ENCODE measurements at places on chromosomes 3 and 15. TPM values are rescaled to one million over a fixed set of nuclear protein-coding genes. Genes with fewer than 3 reads are reported as not detected.

DNA sequence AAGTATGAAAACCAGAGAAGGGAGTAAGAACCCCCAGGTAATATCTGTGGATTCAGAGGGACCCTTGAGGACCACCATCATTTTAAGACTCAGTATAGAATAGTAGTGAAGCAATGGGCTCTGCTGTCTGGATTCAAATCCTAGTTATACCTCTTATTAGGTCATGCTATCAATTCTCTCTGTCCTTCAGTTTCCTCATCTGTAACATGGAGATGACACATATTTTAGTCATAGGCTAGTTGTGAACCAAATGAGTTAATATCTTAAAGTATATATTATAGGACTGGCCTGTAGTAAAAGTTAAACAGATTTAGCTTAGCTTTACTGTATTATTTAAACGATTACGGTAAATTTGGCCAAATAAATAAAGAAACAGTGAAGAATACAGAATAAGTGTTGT lies 177.3 kb upstream of the GOLIM4 start:
- no peak for DNase-seq

Gene HIGD2B
- not detected for total RNA-seq

Gene EPHB1
- 1.6 TPM for total RNA-seq

Gene HAPLN3
- 2.9 TPM for total RNA-seq

DNA sequence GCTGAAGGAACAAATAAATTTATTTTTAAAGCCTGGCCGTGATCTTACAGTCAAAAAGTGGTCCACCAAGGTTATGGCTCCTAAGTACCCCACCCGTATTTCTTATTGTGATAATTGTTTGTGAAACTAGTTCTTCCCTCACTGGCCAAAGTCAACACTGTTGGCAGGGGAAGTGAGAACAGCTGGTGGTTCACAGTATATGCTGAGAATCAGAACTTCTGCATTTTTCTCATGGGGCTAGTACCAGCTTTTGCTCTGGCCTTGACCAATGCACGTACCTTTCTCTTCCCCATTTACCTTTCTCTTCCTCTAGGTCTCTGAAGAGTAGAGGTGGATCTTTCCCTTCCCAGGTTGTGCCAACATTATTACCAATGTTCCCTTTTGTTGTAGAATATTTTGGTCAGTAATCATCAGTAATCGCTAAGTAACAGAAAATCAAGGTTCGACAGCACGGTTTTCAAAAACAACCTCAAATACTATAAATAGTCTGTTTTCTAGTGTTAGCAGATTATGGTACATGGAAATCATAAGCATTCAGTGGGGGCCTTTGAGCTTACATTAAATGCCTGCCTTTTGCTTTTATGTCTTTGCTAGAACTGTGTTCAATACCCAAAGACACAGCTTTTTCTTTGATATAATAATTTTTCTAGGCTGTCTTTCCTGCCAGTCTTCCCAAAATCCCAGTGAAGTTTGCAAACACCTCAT lies 268.0 kb downstream of the LPP start:
- DNase-seq: peak; percentile 38

- no peak for DNase-seq
Observed at GRCh38 chr3:134180761-134181160, 69.9 kb downstream of the RYK start.

Gene INAFM2
- total RNA-seq: 19.9 TPM

DNA sequence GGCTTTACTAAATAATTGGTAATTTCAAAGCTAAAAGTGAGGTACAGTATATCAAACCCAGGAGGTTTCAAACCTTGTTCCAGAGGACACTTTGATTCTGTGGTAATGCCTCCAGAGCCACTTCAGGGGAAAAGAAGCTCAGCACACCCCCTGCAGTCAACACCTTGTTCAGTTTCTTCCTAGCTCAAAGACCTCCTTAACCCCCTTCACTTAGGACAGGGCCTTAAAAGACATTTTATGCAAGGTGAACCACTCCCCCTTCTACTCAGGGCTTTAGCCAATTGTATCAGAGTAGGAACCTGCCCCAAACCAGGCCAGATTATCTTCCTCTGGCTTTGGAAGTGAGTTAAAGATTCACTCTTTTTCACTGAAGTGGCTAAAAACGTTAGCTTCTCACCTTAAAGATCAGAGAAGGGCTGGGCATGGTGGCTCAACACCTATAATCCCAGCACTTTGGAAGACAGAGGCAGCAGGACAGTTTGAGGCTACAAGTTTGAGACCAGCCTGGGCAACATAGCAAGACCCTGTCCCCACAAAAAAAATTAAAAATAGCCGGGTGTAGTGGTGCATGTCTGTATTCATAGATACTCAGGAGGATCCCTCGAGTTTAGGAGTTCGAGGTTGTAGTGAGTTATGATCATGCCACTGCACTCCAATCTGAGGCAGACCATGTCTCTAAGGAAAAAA lies 3.4 kb downstream of the DENND6A start:
- no peak for DNase-seq

Gene GNAT1
- total RNA-seq: not detected

- DNase-seq: peak; percentile 88
Observed at GRCh38 chr15:52677593-52678467, 1.4 kb downstream of the ATOSA start.

DNA sequence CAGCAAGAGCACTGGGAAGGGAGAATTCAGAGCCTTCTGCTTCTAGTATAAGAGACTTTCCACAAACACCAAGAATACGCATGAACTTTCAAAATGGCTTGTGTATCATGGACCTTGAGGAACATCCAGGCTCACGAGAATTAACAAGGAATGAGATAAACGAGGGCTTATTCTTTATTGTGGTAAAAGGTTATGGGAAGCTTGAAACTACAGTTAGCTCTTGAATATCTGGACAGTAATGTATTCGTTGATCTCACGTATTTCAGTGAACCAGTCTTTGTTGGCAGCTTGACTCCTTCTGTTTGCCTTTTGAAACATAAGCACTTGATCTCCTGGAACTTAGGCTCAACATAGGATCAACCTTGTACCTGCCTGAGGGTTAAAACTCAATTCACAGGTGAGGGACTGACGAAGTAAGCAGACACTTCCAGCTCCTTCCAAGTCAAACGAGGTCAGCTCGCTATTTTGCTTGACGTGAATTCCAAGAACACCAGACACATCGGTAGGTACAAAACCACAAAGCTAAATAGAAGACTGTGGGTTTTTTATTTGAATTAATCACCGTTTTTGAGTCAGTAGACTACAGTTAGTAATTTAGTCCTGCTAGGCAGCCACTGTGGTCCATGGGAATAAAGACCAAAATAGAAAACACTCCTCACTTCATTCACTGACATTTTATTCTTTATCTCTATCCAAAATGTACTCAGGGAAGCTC lies 30.8 kb downstream of the GALNT15 start:
- DNase-seq: peak; percentile 75

- DNase-seq: peak; percentile 96
Observed at GRCh38 chr3:11159421-11159904, 5.2 kb downstream of the HRH1 start.

Gene C3orf22
- not detected for total RNA-seq

Gene LEKR1
- 0.32 TPM for total RNA-seq

- no peak for DNase-seq
Observed at GRCh38 chr3:140370686-140371085, 307.2 kb upstream of the TRIM42 start.

Gene GCSAM
- not detected for total RNA-seq

DNA sequence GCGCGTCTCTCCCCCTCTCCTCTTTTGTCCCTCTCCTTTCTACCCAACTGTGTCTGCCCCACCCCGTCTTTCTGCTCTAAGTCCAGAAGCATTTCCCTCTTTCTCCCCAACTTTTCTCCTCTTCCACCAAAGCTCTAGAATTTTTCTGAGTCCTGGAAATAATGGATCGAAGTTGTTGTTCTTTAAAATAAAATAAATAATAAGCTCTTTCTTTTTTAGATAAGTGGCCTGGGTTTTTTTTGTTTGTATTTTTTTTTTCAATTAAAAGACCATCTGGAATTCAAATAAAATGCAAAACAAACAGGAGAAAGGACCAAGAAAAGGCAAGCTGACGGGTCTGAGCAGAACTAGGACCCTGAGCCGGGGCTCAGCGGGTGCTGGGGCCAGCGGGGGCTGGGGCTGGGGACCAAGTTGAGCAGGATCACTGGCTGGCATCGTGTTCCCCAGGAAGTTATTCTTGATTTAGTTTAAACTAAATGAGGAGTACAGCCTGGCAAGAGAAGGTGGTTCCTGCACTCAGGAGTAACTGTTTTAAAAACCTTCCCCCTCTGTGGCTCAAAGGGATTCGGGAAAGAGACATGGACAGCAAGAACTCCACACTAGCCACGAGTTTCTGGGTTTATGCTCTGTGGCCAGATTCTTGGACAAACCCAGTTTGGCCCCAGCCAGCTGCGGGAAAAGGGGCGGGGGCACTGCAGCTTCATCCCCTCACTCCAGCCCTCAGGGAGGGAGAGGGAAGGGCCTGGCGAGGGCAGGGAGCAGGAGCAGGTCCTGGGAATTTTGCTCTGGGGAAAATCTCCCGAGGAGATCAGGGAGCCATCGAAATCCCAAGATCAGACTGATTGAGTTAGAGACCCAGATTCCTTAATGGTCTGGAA lies 8.4 kb downstream of the GATA2 start:
- peak; percentile 46 for DNase-seq

Gene CLDN1
- total RNA-seq: 0.32 TPM

- no peak for DNase-seq
Observed at GRCh38 chr3:113906568-113907140, 41.2 kb upstream of the ZDHHC23 start.

GRCh38 chr15:42111924-42112323 lies 17.6 kb upstream of the PLA2G4D start:
- no peak for DNase-seq

DNA sequence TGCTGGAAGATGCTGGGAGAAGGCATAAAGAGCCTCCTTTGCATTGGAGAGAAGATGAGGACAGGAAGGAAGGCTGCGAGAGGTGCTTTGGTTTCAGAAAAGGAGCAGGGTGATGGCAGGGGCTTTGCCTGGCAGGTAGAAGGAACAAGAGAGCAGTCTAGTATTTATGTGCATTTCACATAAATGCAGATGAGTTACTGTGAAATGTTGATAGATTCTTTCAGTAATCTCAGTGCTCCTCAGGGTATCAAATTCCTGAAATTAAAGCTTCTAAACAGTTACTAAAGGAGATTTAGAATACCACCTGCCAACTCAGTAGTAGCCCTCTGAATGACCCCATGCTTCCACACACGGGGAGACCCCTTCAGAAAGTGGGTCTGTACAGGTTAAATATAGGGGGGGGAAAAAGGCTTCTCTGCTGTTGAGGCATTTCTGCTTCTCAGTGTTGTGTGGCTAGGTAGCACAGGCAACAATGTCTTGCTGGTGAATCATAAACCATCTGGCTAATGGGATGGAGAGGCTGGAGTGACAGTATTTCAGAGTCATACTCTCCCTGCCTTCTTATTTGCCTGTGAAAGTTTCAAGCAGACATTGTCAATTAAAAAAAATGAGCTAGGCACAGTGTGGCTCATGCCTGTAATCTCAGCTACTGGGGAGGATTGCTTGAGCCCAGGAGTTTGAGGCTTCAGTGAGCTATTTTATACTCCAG lies 14.3 kb upstream of the FBXL22 start:
- DNase-seq: peak; percentile 92

Gene TRH
- not detected for total RNA-seq

Gene SAMMSON
- not detected for total RNA-seq

Gene CCDC13
- total RNA-seq: 1.3 TPM

GRCh38 chr15:88276821-88277410 lies 20.4 kb upstream of the NTRK3 start:
- DNase-seq: no peak

DNA sequence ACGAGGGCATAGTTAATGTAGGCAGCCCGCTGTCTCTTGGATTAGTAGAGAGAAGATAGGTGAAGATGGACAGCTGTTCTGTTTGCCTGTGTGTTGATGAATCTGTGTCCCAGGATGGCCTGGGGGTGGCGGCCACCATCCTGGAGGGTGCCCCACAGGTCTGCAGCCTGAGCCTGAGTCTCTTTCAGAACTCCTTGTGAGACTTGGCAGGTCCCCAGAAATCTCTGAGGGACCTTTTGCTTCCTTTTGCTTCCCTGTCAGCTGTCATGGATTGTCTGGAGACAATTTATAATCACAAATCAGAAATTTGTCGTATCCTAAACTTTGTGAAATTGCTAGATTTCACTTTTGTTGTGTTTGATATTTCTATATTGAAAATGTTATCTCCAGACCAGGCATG lies 17.4 kb downstream of the FAN1 start:
- DNase-seq: no peak

DNA sequence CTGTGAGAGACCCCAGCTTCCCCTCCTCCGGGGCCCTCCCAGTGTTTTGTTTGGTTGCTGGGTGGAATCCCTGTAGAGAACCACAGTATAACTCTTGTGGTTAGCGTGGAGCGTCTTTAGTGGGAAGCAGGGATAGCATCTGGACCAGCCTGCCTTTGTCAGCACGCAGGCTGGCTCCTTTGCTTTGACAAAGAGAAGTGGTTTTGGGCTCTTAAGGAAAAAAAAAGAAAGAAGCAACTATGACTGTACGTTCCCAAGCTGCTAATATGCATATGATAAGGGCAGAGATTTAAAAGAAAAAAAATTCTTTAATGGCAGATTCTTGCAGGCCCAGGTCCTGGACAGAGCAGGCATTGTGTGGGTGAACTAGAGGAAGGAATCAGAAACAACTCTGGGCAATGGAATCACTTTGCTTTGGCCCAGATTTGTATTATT lies 340.8 kb upstream of the CTDSPL start:
- DNase-seq: no peak

DNA sequence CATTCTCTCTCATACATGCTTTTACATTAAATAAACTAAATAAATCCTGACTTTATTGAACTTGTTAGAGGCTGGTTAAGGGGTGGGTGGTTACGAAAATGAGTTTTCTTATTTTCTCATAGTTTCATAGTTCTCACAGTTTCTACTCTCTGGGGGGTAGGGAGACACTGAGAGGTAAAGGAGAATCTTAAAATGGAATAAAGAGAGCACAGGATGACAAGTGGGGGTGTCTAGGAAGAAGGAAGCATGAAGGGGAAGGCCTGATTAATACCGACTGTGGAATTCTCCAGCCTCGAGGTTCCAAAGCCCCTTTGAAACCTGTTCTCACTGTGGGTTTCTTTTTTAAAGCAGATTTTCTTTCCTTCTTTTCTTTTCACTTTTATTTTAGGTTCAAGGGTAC lies 66.4 kb upstream of the TRA2B start:
- DNase-seq: no peak

GRCh38 chr3:67831262-67831661 lies 176.8 kb upstream of the SUCLG2 start:
- no peak for DNase-seq

Gene FSTL1
- 4,171 TPM for total RNA-seq

DNA sequence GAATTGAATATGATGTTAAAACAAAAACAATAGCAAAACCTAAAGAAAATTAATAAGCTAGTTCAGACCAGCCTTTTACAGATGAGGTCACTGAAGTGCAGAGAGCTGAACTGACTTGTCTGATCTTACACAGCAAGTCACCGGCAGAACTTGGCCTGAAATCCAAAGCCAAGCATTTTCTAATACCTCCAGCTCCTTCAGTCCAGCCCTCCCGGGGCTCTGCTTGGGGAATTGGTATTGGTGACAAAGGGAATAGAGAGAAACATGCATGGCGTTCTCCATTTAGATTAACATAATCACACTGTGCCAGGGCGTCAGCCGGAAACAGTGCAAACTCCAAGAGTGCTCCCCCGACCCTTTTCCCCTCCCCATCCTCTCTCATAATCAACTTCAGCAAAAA lies 14.1 kb upstream of the ZSCAN2 start:
- DNase-seq: no peak

- no peak for DNase-seq
Observed at GRCh38 chr3:111746772-111747171, 112.3 kb upstream of the PHLDB2 start.

Measured in GM23248 (cell line).